ENCODE measurements at places on chromosomes 2 and 18.

DNA sequence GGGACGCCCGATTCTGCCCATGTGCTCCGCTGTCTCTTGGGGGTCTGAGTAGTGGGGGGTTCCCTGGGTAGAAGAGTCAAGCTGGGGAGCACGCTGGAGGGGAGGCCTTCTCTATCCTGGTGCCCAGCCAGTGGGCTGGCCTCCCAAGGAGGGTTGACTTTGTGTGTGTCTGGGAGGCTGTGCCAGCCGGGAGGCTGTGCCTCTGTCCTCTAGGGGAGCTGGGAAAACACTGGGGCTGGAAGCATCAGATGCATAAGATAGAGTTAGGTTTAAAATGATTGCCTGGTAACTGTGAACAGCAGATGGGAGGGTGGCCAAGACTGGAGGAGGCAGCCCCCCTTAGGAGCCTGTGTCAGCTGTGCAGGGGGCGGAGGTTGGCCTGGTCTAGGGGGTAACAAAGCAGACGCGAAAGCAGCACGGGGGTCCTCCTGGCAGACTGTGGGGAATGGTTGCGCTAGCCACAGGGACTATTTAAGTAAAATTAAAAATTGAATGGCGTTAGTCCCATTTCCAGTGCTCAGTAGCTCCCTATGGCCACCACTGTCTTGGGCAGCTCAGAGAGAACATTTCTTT, 1.3 kb downstream of the ING5 start:
- no peak for DNase-seq

DNA sequence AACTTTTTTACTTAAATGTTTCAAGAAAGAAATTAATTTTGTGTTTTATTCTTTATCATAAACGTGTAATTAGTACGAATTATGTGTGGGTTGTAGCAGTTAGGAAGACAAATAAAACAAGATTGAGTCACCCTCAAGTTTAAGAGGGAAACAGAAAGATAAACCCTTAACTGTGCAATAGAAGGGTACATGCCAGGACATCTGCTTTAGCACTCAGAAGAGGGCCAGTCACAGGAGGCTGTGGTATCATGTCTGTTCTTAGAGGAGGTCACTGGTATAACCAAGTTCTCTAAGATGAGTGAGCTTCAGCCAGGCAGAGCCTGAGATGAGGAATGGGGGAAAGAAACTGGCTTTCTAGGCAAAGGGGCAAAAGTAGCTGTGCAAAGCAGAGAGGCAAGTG, 42.4 kb upstream of the GRHL1 start:
- no peak for DNase-seq

DNA sequence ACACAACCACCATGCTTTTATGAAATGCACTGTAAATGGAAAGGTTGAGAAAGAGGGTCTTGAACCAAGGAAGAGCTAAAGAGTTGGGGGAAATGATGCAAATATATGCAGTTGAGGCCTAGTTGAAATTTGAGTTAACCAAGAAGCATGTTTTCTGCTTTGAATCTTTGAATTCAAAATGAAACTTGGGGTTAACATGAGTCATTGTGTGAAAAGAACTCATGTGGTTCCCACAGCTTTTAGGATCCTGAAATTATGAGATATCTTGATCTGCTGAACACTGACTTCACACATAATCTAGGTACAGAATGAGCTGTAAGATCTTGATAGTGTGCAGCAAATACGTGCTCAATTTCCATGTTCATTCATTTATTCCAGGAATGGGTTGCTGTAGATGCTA, 422.9 kb upstream of the TRIB2 start:
- no peak for DNase-seq

DNA sequence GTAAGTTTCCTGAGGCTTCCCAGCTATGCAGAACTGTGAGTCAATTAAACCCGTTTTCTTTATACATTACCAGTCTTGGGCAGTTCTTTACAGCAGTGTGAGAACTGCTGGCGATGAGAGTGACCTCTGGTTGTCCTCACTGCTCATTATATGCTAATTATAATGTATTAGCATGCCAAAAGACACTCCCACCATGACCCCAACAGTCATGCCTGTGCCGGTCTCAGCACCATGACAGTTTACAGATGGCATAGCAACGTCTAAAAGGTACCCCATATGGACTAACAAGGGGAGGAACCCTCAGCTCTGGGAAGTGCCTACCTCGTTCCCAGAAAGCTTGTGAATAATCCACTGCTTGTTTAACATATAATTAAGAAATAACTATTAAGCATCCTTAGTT, 8.1 kb upstream of the IL1A start:
- no peak for DNase-seq

- DNase-seq, result no peak
Observed at GRCh38 chr2:46365913-46366667, 68.9 kb downstream of the EPAS1 start.

GRCh38 chr2:234754126-234754525, 197.7 kb upstream of the SH3BP4 start:
- DNase-seq, result no peak

- DNase-seq, result no peak
Observed at GRCh38 chr2:237917696-237918374, 49.0 kb upstream of the UBE2F start.

- no peak for DNase-seq
Observed at GRCh38 chr2:182404975-182405561, 21.8 kb downstream of the PDE1A start.

DNA sequence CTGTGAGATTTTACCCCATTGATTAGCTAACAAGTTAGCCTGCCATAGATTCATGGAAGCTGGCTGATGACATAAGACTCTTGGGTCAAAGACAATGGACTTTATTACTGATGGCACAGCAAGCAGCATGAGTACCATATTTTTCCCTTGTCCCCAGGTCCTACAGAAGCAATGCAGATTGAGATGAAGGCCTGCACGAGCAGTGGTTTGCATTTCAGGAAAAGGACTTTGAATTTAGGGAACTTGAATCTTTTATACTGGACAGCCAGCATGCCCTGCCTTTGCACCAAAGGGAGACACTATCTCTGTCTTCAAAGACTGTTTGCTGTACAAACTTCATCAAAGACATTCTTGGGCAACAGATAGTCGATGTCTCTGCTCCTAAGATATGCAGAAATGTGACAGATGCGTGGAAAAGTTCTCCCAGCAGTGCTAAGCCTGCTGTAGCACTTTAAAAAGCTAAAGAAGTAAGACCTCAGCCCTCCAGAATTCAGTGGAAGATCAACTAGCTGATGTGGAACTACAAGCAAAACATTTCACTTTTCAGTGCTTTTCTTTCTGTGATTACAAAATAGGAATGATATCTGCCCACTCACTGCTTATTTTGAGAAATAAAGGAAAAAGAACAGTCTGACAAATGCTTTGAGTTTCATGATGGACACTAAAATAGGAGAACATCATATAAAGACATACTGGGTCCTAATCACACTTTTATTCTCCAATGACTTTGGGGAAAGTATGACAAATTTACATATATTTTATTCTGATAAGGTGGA, 44.4 kb upstream of the TANK start:
- DNase-seq, result no peak
